ENCODE measurements at places on chromosomes 6 and 20.
A peak's percentile ranks its signal among the peaks of the same experiment; 100 is the strongest.

DNA sequence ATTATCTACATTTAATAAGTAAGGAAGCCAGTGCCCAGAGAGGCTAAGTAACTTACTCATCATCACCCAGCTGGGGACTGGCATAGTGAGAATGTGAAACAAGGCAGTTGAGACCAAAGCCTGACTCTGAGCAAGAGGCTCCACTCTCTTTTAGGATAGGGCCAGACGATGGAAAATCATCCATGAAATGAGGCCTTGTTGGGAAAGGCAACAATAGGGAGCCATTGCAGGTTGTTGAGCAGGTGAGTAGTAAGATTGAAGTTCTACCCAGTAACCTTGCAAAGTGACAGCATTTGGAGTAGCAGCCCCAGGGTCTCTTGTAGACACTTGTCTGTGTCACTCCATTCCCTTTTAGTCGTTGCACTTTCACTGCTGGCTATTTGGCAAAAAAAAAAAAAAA is 2.5 kb upstream of the CPNE5 start:
- no peak for DNase-seq

DNA sequence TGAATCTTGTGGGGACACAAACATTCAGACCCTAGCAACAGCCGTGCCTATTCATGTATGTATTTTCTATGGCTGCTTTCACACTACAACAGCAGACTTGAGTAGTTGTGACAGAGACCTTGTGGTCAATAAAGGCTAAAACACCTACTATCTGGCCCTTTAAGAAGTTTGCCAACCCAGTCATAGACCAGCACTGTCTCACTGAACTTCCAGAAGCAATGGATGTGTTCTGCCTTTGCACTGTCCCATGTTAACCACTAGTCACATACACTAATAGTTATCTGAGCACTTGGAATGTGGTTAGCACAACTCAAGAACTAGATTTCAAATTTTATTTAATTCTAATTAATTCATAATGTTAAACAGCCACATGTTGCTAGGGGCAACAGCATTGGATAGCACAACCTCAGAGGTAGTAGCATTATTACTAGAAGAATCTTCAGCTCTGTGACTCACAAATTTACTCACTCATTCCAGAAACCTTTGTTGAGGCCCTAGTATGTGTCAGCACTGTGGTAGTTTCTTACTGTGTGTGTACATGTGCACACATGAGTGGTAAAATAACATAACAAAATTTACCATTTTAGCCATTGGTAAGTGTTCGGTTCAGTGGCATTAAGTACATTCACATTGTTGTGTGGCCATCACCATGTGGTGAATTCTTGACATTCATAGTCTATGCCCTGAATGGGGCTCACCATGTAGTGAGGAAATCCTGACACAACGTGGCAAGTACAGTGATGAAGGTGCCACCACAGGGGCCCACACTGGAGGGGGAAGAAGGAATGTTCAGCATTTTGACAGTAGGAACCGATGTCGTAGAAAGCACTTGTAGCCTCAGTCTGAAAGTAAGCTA is 107.3 kb downstream of the CEP57L1 start:
- DNase-seq: no peak

GRCh38 chr6:161264181-161264580 is 9.7 kb downstream of the AGPAT4 start:
- DNase-seq: no peak

DNA sequence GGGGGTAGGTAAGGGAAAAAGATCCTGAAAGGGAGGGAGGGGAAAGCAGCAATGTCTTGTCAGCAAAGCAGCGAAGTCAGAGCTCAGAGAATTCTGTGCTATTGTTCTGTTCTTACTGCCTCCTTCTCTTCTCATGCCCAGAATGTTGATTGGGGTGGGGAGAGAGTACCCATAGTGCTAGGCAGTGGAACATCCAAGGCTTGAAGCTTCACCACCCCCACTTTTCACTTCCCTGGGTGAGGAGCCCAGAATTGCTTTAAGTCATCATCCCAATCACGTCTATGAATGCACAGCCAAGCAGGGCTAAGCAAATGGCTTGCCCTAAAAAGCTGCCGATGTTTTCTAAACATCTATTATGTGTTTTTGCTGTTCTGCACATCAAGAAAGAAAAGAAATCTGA is 16.5 kb downstream of the REPS1 start:
- DNase-seq: no peak

DNA sequence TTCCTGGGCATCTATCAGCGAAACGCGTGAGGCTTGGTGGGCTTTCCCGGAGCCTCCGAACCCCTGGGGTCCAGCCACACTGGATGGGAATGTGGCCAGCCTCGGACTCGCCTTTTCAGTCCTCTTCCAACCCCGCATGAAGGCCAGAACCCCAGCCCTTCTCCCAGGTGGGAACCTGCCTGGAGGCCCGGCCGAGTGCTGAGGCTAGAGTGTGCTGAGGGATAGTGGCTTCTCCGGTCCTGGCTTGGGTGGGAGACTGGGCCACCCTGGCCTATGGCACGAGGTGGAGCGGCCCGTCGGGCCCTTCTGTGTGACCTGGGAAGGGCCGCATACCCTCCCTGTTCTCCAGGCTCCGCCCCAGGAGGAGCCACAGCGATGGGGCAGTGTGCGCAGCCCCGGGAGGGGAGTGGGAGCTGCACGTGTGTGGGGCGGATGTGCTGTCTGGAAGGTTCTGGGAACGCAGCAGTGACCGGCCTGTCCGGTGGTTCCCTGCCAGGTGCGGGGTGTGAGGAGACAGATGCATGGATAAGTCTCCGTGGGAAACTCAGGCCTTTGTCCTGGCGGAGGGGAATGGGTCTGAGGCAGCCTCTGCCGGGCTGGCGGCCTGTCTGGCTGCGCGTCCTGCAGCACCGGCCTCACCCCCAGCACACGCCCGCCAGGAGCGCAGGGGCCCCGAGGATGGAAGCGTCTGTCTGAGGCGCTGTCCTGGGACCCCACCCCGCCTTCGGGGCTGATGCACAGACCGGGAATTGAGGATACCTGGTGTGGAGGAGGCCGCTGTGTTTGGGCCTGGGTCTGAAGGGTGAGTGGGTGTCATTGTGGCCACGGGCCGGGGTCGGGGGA is 1.1 kb upstream of the BHLHE23 start:
- no peak for DNase-seq

DNA sequence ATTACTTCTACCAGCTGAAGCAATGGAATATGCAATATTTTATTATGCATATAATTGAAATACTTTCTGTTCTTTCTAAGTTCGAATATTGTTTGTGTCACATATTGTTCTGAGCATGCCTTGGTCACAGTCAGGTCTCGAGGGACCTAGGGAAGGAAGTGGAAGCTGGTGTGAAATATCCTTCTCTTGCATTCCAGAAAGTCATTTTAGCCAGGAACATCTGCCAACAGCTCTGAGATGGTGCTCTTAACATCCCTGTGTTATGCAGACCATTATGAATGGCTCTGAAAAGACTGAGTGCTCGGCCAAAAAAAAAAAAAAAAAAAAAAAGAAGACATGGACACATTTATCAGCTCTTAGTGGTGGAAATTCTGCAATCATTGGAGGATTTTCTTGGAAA is 132.7 kb upstream of the JAG1 start:
- no peak for DNase-seq

GRCh38 chr6:5096482-5096881 is 11.3 kb downstream of the PPP1R3G start:
- no peak for DNase-seq

- no peak for DNase-seq
Observed at GRCh38 chr6:8402546-8402945, 32.8 kb downstream of the SLC35B3 start.

- DNase-seq: no peak
Observed at GRCh38 chr6:117555882-117556498, 46.3 kb downstream of the GOPC start.

DNA sequence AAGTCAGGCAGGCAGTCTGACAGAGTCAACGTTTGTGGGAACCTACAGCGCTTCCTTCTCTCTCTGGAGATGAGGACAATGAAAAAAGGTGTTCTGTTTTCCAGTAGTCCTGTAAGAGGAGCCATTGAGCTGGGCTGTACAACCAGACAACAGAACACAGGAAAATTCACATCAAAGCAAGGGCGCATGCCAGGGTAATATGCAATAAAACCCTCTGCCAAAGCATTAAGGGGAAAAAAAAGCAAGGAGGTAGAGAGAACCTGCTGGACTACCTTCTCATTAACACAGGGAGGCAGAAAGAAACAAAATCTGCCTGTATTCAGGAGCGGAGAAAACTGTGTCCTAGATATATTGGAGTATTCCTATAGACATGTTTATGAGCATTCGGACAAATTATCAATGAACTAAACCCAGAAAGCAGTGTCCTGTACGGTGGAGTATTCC is 1.3 kb downstream of the RNF24 start:
- DNase-seq: peak; percentile 85

DNA sequence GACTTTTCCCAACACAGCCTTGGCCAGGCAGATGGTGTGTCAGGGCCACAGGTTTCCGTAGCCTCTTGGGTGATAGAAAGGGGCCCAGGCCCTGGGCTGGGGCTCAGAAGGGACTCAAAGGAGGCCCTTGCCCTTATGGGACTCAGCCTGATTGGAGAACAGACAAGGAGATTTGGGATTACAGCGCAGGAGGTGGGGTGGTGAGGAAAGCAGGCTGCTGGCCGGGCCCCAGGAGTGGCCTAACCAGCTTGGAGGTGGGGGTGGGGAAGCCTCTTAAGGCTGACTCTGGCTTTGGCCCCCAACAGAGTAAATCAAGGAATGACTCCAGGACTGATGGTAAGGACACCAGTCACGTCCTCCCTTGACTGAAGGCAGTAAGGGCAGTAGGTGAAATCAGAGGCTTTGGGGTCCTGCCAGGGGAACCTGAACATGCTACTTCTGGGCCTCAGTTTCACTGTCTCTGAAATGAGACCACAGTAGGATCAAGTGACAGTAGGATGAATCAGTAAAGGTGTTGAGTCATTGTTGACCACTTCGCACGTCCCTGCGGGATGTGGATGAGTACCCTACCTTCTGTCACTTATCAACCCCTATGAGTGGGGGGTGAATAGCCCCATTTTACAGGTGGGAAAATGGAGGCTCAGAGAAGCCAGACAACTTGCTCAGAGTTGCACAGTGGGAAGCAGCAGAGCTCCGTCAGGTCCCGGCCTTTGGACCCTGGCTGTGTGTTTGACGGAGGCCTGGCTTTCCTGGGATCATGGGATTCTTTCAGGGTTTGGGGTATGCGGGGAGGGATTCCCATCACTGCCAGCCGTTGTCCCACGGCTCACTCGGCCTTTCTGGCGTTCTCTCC is 4.5 kb downstream of the SNAI1 start:
- no peak for DNase-seq

- DNase-seq: no peak
Observed at GRCh38 chr6:14730654-14731053, 515.2 kb upstream of the JARID2 start.
